ENCODE measurements at places on chromosomes 3 and 15. TPM values are rescaled to one million over a fixed set of nuclear protein-coding genes. Genes with fewer than 3 reads are reported as not detected.
A peak's percentile ranks its signal among the peaks of the same experiment; 100 is the strongest.

GRCh38 chr3:165521131-165521871, 315.9 kb downstream of the BCHE start:
- DNase-seq = no peak

DNA sequence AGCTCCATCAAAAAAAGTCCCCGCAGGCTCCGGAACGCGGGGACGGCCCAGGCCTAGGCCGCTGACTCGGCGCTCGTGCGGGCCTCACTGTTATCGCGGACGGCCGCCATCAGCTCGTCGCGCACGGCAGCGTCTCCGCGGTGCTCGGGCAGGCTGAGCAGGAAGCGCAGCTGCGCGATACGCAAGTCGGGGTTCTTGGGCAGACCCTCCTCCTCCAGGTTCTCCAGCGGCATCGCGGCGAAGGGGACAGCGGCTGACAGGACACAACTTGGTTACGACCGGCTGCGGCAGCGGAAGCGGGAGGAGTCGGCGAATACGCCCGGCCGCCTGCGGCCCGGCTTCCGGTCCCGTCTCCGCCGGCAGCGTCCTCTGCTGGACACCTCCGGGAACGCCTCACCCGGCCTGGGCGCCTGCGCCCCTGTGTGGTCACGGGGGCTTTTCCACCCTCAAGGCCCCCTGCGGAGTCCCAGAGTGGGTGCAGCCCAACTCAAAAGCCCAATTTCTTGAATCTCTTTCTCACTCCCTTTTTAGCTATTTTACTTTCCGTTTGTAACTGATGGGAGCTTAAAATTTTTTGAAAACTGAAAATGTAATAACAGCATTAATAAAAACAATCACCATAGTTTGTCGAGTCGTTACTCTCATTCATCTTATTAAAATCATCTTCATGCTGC, at the start of gene PSMD6:
TSS of gene PSMD6 (minus strand) at position 308 of the 674 bp plus-strand sequence. CDS start at position 233, 75 bp downstream.
- DNase-seq = peak; percentile 89

GRCh38 chr3:15819576-15819975, 21.8 kb upstream of the ANKRD28 start:
- no peak for DNase-seq

Gene SLC22A14
- polyA plus RNA-seq = 0.75 TPM

DNA sequence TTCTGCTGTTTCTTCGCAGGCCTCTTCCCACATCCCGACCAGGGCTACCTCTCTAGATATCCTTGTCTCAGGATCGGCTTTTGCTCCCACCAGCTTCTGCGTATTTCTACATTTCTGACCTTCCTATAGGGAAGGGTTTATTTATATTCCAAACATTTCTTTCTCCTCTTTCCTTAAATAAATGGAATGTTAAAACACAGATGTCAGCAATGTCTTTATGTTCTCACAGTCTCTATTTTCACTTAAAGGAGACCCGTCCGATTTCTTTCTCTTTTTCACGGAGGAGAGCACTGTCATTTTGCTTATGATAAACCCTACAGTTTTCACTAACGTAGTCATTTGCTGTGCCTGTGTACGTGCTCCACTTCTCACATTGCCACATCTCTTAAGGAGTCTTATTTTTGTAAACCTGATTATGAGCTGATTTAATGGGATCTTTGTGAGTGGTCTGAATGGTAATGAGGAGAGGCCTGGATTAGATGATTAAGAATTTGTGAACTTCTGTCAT, 630 bp downstream of the KIF15 start:
- no peak for DNase-seq

GRCh38 chr3:33557829-33558228, 117.6 kb upstream of the UBP1 start:
- DNase-seq = no peak

Measured in kidney (tissue), 22 donors.